Naive thymus-derived CD4-positive, alpha-beta T cell (primary cell): ENCODE measurements at places on chromosomes 13 and 19. TPM values are rescaled to one million over a fixed set of nuclear protein-coding genes. Genes with fewer than 3 reads are reported as not detected.

NALCN gene
- not detected for total RNA-seq

ELSPBP1 gene
- total RNA-seq, result not detected

GRCh38 chr19:5932609-5933262 lies 18.7 kb downstream of the CAPS start:
- H3K4me1 ChIP-seq, result no peaks in the 10 kb centered on the region
- no peaks in the 10 kb centered on the region for H3K27me3 ChIP-seq
- no peak overlapping the region for H3K4me3 ChIP-seq
- H3K27ac ChIP-seq, result no peak overlapping the region
- H3K36me3 ChIP-seq, result peaks cover 95% of the 10 kb centered on the region

DNA sequence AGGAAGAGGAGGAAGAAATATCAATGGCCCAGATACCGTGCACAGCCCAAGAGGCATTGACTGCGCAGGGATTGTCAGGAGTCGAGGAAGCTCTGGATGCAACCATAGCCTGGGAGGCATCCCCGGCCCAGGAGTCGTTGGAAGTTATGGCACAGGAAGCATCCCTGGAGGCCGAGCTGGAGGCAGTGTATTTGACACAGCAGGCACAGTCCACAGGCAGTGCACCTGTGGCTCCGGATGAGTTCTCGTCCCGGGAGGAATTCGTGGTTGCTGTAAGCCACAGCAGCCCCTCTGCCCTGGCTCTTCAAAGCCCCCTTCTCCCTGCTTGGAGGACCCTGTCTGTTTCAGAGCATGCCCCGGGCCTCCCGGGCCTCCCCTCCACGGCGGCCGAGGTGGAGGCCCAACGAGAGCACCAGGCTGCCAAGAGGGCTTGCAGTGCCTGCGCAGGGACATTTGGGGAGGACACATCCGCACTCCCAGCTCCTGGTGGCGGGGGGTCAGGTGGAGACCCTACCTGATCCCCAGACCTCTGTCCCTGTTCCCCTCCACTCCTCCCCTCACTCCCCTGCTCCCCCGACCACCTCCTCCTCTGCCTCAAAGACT lies 36.0 kb downstream of the KEAP1 start:
- H3K27me3 ChIP-seq, result no peaks in the 10 kb centered on the region
- H3K4me1 ChIP-seq, result no peaks in the 10 kb centered on the region
- DNase-seq, result no peak
- H3K27ac ChIP-seq, result no peak overlapping the region
- no peaks in the 10 kb centered on the region for H3K36me3 ChIP-seq

GRCh38 chr19:51259348-51260245 lies 8.7 kb downstream of the SIGLECL1 start:
- no peaks in the 10 kb centered on the region for H3K36me3 ChIP-seq
- H3K27ac ChIP-seq, result no peak overlapping the region
- H3K4me3 ChIP-seq, result no peak overlapping the region
- peak; percentile 8 for DNase-seq
- H3K27me3 ChIP-seq, result peaks cover 2% of the 10 kb centered on the region
- H3K4me1 ChIP-seq, result no peaks in the 10 kb centered on the region

DNA sequence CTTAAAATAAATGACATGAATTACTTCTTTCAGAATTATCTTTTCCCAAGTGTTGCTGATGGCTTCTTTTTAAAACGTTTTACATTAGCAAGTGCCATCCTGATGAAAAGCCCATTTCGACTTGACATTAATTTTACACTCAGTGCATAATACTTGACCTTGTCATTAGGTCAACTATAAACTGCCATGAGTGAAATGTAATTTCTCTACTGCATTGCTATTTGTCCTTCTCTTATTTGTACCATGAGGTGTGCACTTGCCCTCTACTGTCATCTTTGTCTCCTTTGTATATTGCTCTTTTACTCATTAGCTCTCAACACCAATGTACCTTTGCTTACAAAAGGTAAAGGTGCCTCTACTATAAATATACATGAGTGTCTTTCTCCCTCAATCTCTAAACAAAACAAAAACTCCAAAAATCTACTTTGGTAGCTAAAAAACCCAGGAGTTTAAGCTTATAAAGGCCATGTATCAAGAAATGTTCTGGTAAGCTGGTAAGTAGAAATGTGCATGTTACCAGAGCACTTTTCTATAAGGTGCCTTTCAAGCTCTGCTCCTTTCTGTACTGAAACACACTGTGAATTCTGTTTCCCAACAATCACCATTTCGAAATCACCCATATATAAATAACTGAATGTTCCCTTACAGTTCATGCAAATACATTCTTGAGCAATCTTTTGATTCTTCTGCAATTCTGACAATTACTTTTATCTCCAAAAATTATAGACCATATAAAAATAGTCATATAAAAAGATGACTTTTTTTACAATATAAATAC lies 351.4 kb downstream of the SLITRK5 start:
- H3K27ac ChIP-seq, result no peak overlapping the region
- no peaks in the 10 kb centered on the region for H3K36me3 ChIP-seq
- no peaks in the 10 kb centered on the region for H3K27me3 ChIP-seq
- no peak for DNase-seq
- H3K4me1 ChIP-seq, result no peaks in the 10 kb centered on the region

- H3K27me3 ChIP-seq, result peaks cover 44% of the 10 kb centered on the region
- H3K27ac ChIP-seq, result no peak overlapping the region
- no peak overlapping the region for H3K4me3 ChIP-seq
- no peak for DNase-seq
Observed at GRCh38 chr13:94710881-94711560, 1.3 kb downstream of the SOX21 start.
